Astrocyte of the spinal cord (primary cell): ENCODE measurements at places on chromosomes 2 and 18.

DNA sequence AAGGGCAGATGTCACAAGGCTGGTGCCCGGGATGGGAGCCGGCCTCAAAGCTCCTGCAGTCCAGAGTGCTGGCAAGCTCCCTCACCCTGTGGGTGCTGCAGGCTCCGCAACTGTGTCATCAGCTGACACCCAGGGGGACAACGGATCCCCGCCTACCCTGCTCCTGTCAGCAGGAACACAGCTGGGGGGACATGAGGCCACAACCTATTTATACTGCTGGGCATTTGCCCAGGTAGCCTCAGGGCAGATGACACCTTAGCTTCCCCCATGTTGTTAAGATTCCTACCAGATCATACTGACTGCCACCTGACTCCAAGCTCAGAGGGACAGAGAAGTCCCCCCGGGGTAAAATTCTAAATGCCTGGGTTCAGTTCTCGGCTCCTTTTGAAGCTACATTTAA, 1.2 kb downstream of the ANKRD23 start:
- DNase-seq = no peak

GRCh38 chr2:23460228-23460627, 75.2 kb downstream of the KLHL29 start:
- peak; percentile 39 for DNase-seq

GRCh38 chr18:45765796-45766195, 41.8 kb downstream of the SLC14A1 start:
- DNase-seq = no peak

DNA sequence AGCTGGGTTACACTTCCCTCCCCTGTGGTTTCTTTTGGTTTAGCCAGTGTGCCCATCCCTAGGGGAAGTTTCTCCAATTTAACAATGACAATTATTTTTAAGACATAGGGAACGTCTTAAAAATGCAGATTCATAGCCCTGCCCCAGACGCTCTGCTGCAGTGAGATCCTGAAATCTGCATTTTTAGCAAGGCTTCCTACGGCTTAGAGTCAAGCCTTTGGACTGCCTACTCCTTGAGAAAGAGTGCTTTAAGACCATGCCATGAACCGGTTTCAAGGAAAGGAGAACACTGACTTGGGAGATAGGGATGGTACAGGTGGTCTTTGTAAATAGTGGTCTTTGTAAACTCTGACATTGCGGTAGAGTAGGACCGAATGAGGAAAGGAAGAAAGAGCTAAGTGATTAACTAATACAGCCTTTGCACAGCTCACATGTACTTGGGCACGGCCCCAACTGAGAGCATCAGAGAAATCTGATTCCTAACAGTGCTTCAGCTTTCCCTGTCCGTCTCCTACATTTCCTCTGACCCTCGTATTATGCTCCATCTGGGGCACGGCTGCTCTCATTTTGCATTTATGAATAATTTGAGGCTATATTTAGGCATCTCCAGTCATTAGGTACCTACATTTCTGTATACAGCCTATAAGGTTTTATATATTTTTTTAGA, 217.6 kb upstream of the TANK start:
- DNase-seq = no peak

- peak; percentile 32 for DNase-seq
Measured at GRCh38 chr2:221518201-221518934, 53.7 kb downstream of the EPHA4 start.

DNA sequence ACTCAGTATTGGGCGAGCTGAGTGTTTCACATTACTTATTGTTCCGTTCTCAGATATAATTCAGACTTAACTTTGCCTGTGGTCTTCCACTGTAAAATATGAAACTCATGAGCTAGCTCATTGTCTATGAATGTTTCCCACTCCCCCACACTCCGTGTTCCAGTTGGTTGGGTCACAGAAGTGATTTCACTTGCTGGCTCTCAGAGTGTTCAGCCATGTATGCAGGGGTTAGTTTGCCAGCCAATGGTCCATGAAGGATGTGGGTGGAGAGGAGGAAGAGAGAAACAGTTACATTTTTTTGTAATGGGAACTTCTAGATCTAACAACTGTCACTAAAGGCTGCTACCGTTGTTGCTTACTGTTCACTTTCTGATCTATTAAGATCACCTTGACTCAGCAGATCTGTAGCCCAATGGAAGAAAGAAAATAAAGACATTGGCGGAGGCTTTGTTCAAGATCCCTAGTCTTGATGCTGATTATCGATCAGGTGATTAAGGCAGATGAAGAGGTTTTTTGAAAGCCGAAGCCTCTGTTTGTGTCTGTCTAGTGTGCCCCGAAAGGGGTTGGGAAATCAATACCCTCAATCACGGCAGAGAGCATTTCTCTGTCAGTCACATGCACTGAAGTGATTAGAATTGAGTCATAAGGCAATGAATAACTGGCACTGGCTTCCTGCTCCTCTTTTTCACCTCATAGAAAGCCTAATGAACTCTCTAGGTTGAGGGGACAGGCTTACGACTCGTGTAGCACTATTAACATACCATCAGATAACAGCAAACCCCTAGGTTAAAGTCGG, 279.7 kb upstream of the FIGN start:
- peak; percentile 39 for DNase-seq

GRCh38 chr2:103448495-103448894, 686.7 kb downstream of the TMEM182 start:
- no peak for DNase-seq

- no peak for DNase-seq
Measured at GRCh38 chr18:2680216-2680792, 24.8 kb downstream of the SMCHD1 start.

- peak; percentile 25 for DNase-seq
Measured at GRCh38 chr18:12741351-12741750, 38.5 kb downstream of the PSMG2 start.

- no peak for DNase-seq
Measured at GRCh38 chr18:58512648-58513588, 116.0 kb downstream of the ALPK2 start.

DNA sequence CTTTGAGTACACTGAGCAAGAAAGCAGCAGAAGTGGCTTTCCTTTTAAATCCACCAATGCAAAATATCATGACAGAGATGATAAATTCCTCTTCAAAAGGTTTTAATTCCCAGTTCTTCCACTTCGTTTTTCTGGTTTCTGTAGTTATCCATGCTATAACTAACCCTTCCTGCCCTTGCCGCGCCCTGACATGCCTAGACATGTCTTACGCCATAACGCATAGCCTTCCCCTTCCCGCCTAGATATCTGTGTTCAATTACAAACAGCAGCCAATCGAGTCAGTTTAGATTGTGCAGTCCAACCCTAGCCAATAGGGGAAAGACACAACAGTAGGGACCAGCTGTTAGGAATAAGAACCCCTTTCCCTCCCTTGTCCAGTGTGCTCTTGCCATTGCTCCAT, 16.1 kb downstream of the PRPF40A start:
- no peak for DNase-seq

DNA sequence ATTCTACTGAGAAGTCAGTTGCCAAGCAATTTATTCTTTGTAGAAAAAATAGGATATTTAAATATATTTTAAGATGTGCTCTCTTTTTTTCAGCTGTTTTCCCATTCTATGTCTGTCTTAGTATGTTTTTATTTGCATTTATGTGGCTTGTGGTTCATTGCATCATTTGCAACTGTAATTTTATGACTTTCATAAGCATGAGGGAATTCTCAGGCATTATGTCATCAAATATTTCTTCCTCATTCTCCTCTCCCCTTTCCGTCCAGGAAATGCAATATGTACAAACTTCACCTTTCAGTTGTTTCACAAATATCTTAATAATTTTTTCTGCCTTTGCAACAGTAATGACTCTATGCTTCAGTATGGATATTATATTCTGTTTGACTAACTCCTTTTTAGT, 560.2 kb upstream of the LRATD1 start:
- peak; percentile 13 for DNase-seq

DNA sequence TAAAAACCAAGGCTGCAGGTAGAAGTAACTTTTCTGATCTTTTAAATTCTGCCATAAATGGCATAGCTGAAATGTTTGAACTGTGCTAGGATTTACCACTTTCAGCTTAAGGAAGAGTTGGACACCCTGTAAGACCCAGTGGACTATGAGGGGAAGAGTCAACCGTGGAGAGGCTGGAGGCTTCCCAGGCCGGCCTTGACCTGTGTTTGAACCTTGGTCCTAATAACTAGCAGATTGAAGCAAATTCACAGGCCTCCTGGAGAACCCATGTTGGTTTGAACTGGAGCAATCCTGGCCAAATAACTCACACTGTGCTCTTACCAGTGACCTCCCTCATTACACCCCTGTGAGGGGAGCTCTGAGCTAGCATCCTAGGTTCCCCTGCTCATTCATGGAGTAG, 87.2 kb upstream of the ALPP start:
- no peak for DNase-seq

- DNase-seq = no peak
Measured at GRCh38 chr18:3649135-3649632, 199.2 kb downstream of the TGIF1 start.

DNA sequence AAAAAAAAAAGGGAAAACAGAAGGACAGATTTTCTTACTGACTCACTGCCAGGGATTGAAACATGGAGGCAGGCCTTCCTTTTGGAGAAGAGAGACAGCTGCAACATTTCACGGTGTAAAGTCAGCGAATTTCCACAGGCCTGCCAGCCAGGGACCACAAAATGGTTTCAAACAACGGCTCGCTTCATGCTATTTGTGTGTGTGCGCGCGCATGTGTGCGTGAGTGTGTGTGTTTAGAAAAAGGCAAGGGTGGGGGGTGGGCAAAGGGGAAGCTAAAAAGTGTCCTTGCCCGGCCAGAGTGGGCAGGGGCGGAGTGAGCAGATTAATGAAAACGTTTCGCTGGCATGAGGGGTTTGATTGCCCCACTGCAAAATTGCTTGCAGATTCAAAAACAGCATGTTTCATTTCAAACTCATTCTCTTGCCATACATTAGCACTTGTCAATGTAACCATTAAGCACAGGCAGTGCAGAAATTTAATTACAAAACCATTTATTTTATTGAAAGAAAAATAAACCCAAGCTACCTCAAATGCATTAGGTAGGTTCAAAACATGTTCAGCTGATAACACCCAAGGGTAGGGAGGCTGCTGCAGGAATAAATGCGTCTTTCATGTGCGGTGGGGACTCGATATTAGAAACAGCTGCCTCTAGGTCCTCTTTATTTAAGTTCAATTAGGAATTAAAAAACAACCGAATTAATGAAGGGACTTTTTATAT, 182.1 kb upstream of the SIX2 start:
- DNase-seq = no peak

GRCh38 chr2:211939177-211939576, 599.4 kb downstream of the ERBB4 start:
- DNase-seq = no peak

DNA sequence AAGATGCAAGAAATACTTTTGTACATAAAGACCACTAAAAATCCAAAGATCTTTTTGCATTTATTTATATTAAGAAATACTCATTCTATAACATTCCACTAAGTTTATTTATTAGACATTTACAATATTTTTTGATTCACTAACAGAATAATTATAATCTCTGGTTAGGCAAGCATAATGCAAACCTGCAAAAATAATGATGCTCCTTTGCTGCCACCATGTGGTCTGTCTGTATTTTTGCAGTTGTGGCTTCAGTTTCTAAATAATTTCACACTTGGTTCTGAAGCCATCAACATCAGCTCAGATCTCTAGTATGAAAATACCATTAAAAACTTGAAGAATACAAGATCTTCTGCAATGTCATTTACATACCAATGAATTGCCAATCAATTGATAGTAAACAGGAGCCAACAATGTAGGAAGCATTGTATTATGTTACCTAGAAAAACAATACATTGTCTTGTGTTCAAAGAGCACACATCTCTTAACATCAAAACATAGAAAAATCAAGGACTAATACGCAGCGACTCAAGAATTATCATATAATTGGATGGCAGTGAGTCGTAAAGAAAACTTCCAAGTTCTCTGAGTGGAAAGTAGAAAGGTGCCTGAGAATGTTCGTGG, 28.8 kb upstream of the WDR75 start:
- DNase-seq = peak; percentile 80

DNA sequence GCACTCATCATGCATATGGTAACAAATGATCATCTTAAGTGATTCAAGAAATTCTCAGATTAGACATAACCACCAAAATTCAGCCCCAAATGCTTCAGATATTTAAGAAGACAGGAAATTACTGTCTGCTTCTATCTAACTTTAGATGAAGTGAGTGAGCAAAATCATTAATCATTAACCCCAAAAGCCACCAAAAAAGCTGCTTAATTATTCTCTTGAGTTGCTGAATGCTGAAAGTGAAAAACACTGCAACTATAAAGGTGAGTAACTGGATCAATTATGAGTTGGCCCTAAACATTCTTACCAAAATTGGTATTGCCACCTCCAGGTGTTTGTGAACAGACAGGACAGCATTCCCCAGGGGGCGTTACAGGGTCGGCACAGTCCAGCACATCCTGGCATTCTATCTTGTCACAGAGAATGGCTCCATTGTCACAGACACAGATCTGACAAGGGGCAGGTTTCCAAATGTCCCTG, 69.6 kb downstream of the COL5A2 start:
- no peak for DNase-seq

GRCh38 chr2:71544919-71545571, 91.7 kb downstream of the DYSF start:
- no peak for DNase-seq

- DNase-seq = no peak
Measured at GRCh38 chr2:226411205-226411604, 388.4 kb downstream of the IRS1 start.

GRCh38 chr2:28650266-28650584, 101.4 kb upstream of the PPP1CB start:
- DNase-seq = no peak

- DNase-seq = peak; percentile 16
Measured at GRCh38 chr2:88626171-88627054, 851 bp downstream of the EIF2AK3 start.

DNA sequence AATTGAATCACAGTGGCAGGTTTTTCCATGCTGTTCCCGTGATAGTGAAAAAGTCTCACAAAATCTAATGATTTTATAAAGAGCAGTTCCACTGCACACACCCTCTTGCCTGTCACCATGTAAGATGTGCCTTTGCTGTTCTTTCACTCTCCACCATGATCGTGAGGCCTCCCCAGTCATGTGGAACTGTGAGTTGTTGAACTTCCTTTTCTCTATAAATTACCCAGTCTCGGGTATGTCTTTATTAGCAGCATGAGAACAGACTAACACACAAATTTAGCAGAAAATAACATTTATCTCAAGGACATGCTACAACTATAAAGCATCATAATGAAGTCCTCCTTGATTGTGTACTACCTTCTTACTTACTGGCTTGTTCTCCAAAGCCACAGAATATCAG, 1526.0 kb downstream of the LRP1B start:
- DNase-seq = no peak

GRCh38 chr18:52348209-52348608, 8.2 kb downstream of the DCC start:
- no peak for DNase-seq

DNA sequence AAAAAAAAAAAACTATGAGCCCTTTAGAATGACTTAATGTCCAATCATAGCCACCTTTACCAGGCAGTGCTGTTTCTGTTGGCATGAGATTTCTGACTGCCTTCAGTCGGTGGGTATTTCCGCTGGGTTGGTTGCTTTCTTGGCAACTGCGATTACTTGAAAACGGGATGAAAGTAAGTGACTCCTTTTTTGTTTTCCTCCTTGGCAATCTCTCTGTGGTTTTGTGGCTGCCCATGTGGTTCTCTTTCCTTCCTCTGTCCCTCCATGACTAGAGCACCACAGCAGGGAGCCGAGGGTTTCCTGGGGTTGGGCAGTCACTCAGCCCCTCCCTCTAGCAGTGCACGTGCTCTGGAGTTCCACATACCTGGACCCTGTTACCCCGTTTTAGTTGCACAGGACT, 112.1 kb downstream of the KLHL29 start:
- DNase-seq = peak; percentile 84
